Glomerular endothelial cell (primary cell): ENCODE measurements at places on chromosomes 3 and 15. TPM values are rescaled to one million over a fixed set of nuclear protein-coding genes. Genes with fewer than 3 reads are reported as not detected.

DNA sequence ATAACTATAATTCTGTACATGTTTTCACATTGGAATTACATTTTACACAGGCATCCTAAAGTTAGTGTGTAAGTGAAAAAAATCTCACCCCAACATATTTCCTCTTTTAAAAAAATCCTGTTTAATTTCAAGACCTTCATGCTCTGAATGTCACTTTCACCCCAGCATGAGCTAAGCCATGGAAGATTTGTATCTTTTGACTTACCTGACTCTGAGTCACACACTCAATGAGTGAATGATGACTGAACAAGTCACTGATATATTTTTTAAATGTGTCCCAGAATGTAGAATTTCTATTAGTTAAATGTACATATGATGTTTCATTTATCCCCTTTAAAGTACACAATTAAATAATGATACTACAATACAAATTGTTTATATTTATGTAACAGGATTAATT is 199.9 kb upstream of the RBMS3 start:
- DNase-seq: no peak

- no peak for DNase-seq
These were observed 90.6 kb upstream of the GRM7 start for GRCh38 chr3:6770397-6770690.

DNA sequence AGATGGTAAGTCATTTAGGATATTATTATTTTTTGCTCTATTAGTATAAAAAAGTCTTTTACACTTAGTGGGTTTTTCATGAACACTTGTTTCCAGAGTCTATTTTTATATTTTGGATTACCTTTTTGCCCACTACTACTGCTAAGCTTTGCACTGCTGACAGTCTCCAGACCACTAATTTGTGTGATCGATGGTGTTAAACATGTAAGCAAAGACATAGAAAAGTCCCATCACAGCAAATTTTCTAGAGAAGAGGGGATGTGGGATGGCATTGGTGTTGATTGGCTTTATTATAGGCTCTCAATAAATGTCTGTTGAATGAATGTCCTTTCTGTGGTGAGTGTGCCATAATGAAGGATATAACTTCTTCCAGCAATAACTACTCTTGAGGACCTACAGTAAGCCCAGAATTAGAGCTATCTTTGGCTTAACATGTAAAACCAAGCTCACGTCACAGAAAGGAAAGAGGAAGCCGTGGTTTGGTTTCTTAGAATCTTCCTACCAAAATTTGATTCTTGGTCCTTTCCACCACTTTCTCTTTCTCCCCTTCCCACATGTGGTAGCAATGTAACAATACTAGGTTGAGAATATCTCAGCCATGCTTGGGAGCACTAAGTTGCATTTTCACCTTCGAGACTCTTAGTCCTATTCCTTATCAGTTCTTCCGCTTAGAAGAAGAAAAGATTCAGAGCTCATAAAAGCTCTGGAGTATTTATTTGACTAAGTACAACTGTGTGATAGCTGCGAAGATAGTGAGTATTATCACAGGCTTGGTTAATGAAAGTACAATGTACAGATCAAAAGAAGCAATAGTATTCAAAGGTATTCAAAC is 90.6 kb upstream of the UMPS start:
- no peak for DNase-seq

- DNase-seq: no peak
These were observed 47.2 kb downstream of the CCDC33 start for GRCh38 chr15:74283368-74283767.

- no peak for DNase-seq
These were observed 80.5 kb downstream of the CRTC3 start for GRCh38 chr15:90610190-90610589.

The LRRN1 gene
- total RNA-seq: 0.15 TPM in 1 of 2 replicates, not detected in the other
